ENCODE measurements at places on chromosomes 11 and 22. TPM values are rescaled to one million over a fixed set of nuclear protein-coding genes. Genes with fewer than 3 reads are reported as not detected.

Gene C11orf42
- total RNA-seq: not detected

DNA sequence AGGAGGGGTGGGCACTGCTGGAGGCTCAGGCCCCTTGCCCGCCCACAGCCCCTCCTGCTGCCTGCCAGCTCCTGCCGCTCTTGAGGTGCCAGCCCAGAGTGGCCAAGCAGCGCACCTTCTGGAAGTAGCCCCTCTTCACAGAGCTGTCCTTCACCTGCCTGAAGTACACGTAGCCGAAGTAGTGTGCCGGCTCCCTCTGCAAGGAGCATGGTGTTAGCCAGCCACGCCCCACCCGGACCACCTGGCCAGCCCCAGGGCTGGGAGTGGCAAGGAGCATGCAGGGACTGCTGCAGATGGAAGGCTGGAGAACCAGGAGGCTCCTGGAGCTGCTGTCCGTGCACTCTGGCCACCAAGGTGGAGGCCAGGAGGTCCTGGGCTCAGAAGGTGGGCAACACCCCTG is 9.6 kb downstream of the DENND6B start:
- DNase-seq: no peak

Gene NXPE1
- not detected for total RNA-seq

DNA sequence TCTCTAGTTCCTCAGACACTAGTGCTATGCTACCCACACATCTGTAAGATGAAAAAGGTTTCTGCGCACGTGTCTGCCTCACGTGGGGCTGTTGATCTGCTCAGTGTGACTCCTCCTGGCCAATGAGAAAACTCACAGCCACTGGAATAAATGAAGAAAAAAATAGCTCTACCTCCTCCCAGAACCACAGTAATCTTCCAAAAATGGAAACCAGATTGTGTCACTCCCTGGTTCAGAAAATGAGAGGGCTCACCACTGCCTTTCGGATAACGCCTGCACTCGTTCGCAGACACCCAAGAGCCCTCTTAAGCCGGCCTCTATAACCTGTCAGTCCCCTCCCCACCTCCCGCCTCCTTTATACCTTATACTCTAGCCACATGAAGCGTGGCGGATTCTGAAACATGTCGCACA is 5.1 kb downstream of the APBB1 start:
- DNase-seq: no peak

Gene TRPC6
- total RNA-seq: 0.37 TPM

Gene DERL3
- 1.9 TPM for total RNA-seq

GRCh38 chr22:43389227-43389836 is 22.5 kb upstream of the MPPED1 start:
- no peak for DNase-seq

GRCh38 chr11:123413636-123414035 is 16.4 kb upstream of the GRAMD1B start:
- no peak for DNase-seq

Gene AIFM3
- 1.1 TPM for total RNA-seq

DNA sequence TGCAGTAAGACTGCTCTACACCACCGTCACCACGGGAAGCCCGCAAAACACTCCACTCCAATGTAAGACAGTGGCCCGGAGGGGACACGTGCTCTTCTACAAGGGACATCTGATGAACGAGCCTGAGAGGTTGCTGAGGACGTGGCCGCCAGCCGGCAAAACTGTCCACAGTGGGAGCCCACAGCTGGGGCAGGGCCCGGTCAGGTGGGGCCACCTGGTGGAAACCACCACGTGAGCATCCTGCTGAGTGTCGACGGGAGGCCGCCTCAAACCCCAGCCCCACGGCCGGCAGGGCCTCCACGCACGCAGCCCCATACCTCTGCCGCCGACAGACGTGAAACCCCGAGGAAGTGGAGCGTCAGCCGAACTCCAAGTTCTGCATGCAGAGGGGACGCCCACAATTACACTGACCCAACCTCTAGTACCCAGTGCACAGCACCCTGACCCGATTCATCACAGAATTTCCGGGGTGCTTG is 42.6 kb downstream of the BRD1 start:
- DNase-seq: no peak

DNA sequence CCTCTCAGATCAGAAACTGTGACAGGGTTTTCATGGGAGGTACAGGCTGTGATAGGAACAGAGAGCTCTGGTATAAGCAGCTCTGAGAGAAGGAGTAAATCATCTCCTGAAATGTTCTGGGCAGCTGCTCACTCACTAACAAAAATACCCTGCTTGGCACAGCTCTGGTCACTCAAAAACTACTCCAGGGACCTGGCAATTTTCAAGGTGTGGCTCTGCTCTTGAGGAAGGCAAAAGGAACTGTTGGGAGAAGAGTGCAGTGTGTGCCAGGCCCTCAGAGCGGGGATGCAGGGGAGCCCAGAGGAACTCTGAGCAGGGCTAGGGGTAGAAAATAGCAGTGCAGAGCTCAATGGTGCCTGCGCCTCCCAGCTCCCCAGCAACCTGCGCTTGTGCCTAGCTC is 180.5 kb upstream of the ZBED5 start:
- no peak for DNase-seq
